ENCODE measurements at places on chromosomes 2 and 18. TPM values are rescaled to one million over a fixed set of nuclear protein-coding genes. Genes with fewer than 3 reads are reported as not detected.

GRCh38 chr2:85329181-85329651, 1.4 kb upstream of the TGOLN2 start:
- H3K27ac ChIP-seq: no peak overlapping the region
- peaks cover 30% of the 10 kb centered on the region for H3K4me1 ChIP-seq
- no peak for DNase-seq

DNA sequence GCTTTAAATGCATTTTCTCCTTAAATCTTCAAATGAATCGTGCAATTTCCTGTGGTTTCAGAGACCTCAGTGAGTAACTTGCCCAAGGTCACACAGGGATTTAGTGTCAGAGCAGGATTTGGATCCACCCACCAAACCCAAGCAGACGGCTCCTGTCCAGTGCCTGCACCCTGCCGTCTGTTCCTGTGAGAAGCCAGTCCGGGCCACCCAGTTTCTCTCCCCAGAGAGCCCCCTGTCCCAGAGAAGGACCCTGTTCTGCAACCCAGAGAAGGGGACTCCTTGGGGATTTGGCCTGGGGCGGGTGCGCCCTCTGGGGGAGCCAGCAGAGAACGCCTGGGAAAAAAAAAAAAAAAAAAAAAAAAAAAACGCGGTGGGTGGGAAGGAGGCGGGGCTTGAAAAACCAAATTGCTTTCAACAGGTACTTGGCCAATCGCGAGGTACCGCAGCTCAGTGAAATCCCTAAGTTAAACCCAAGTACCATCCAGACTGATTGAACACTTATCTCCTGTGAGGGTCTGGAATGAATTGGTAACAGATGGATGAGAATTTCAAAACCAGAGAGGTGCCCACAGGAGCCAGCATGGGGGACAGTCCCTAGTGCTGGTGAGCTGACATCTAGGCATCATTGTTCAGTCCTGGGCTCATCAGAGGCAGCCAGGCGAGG, 30.9 kb upstream of the REEP1 start:
- no peak overlapping the region for H3K27ac ChIP-seq
- H3K4me3 ChIP-seq: no peak overlapping the region
- H3K36me3 ChIP-seq: no peaks in the 10 kb centered on the region
- H3K27me3 ChIP-seq: no peaks in the 10 kb centered on the region

DSG3 gene
- not detected for total RNA-seq

EVX2 gene
- total RNA-seq: not detected

MROH2A gene
- total RNA-seq: not detected

All from neural progenitor cell (in vitro differentiated cells).